Naive thymus-derived CD4-positive, alpha-beta T cell (primary cell): ENCODE measurements at places on chromosomes 11 and 22.

- H3K4me1 ChIP-seq: peaks cover 5% of the 10 kb centered on the region
- DNase-seq: no peak
- H3K27me3 ChIP-seq: no peaks in the 10 kb centered on the region
- H3K36me3 ChIP-seq: no peaks in the 10 kb centered on the region
- no peak overlapping the region for H3K27ac ChIP-seq
Observed at GRCh38 chr11:128604723-128605122, 17.4 kb upstream of the ETS1 start.

DNA sequence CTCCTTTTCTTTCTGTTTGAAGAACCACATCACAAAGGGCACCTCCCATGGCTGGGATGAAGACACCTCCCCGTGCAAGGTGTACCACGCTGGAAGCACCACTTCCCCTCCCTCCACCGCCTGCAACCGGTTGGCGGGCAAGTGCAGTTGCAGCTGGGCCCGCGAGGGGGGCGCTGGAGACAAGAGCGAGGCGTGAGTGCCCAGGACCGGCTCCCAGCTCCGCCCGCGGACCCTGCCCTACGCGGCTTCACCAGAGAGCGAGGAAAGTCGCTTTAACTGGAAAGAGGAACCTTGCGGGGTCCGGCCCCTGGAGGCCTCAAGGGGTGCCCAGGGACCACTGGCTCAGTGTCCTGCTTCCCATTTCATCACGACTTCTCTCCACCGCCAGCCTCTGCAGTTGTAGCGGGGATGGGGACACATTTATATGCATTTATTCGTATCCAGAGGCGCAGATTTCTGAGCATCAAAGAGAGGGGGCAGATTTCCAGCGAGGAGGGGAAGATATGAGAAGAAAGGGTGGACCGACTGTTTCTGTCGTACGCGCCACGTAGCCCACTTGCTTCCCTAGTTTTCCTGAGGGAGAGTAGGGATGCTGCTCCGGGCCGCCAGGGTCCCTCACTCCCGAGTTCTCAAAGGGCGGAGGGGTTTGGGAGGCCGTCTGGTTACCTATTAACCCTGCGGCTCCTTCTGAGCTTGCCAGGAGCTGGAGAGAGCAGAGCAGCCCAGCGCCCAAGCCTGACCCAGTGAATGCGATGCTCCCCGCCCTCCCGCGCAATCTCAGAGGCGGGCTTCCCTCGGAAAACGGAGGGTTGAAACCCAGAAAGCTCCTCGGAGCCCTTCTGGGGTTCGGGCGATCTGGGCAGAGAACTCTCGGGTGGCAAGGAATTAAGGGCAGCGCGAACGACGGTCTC lies 3.5 kb downstream of the ESAM start:
- peaks cover 31% of the 10 kb centered on the region for H3K4me1 ChIP-seq
- peak overlapping the region; percentile 27 for H3K4me3 ChIP-seq
- H3K36me3 ChIP-seq: no peaks in the 10 kb centered on the region
- peaks cover 7% of the 10 kb centered on the region for H3K27me3 ChIP-seq
- peak; percentile 73 for DNase-seq

- H3K27me3 ChIP-seq: no peaks in the 10 kb centered on the region
- no peak overlapping the region for H3K27ac ChIP-seq
- DNase-seq: no peak
- H3K4me1 ChIP-seq: peaks cover 28% of the 10 kb centered on the region
- H3K4me3 ChIP-seq: no peak overlapping the region
Observed at GRCh38 chr11:96200243-96200642, 142.8 kb downstream of the MAML2 start.

- H3K4me3 ChIP-seq: no peak overlapping the region
- H3K36me3 ChIP-seq: no peaks in the 10 kb centered on the region
- DNase-seq: no peak
- H3K27me3 ChIP-seq: no peaks in the 10 kb centered on the region
Observed at GRCh38 chr22:34111210-34111824, 191.0 kb upstream of the LARGE1 start.

DNA sequence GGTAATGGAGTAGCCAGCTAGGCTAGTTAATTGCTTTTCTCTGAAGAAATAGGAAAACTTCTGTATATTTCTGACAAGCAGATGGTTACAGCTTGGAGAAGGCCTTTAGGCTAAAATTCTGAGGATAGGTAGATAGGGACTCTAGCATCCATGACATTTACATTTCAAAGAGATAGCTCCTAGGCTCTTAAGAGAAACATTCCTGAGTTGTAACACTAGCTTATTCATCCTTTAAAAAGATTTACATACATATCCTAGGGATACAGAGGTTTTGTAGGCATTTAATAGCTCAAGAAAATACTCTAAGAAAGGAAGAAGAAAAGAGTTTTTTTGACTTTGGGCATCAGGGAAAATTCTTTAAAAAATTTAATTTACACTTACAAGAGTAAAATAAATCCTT lies 130.9 kb upstream of the CCDC179 start:
- no peaks in the 10 kb centered on the region for H3K4me1 ChIP-seq
- H3K27me3 ChIP-seq: no peaks in the 10 kb centered on the region
- H3K4me3 ChIP-seq: no peak overlapping the region
- no peak overlapping the region for H3K27ac ChIP-seq
- DNase-seq: no peak
